ENCODE measurements at places on chromosomes 3 and 15. TPM values are rescaled to one million over a fixed set of nuclear protein-coding genes. Genes with fewer than 3 reads are reported as not detected.

- no peak for DNase-seq
These were observed 52.0 kb upstream of the CCNB2 start for GRCh38 chr15:59052915-59053407.

- no peak for DNase-seq
These were observed 16.3 kb downstream of the SNAPC5 start for GRCh38 chr15:66481107-66481856.

- no peak for DNase-seq
These were observed 3.9 kb upstream of the CHSY1 start for GRCh38 chr15:101255615-101256241.

Gene ROPN1B
- total RNA-seq, result 17.7 TPM

Gene POTEB
- not detected for total RNA-seq
